ENCODE measurements at places on chromosomes 7 and 10.
A peak's percentile ranks its signal among the peaks of the same experiment; 100 is the strongest.

GRCh38 chr10:86411281-86411841 is 44.8 kb upstream of the GRID1 start:
- DNase-seq, result peak; percentile 81

- DNase-seq, result no peak
Measured at GRCh38 chr10:110307805-110308204, 3.1 kb upstream of the SMNDC1 start.

- no peak for DNase-seq
Measured at GRCh38 chr7:50554431-50555322, 10.5 kb downstream of the DDC start.

DNA sequence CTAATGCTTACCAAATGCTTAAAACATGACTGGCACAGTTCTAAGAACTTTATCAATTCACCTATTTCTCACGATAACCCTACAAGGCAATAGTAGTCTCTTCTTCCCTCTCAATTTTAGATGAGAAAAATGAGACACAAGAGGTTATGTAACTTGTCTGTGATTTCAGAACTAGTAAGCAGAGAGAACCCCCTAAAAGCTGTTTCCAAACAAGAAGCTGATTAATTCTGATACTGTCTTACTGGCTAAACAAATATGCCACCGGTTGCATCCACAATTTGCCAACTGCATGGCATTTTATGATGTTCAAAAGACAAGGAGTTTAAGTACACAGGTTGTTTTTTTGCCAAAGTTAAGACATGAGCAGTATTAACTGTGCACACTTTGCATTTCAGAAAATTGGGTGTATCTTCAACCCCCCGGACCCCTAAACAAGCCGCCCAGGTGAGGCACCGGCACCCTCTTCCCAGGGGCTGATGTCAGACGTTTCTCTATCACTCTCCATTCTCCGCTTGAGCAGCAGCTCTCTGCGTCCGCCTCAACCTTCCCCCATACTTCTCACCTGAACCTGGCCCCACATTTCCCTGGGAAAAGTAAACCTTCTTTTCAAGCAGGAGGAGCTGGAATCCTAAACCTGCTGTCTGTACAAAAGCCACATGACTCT is 21.7 kb downstream of the RSU1 start:
- no peak for DNase-seq

- DNase-seq, result no peak
Measured at GRCh38 chr7:81234896-81235295, 316.0 kb upstream of the SEMA3C start.

DNA sequence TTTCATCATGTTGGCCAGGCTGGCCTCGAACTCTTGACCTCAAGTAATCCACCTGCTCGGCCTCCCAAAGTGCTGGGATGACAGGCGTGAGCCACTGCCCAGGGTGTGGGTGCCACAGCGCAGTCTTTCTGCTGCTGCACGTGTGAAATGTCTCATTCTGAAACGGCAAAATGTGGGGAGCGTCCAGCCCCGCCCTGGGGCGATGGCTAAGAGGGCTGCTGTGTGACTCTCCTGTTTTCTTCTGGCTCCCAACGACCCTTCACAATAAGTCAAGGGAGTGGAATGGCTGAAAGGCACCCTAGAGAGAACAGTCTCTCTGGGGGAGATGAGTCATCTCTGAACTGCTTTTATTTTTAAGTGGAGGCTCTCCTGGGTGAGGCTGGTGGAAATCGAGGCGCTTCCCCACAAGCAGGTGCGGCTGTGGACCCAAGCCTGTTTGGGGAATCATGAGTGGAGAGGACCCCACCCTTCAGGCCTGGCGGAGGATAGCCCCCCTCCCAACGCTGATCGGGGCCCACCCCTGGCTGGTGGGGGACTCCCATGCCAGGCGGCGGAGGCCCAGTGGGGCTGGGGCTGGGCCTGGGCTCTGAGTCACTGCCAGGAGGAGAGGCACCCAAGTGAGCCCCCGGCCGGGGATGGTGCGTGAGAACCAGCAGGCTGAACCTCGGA is 18.0 kb downstream of the ADAP1 start:
- no peak for DNase-seq

DNA sequence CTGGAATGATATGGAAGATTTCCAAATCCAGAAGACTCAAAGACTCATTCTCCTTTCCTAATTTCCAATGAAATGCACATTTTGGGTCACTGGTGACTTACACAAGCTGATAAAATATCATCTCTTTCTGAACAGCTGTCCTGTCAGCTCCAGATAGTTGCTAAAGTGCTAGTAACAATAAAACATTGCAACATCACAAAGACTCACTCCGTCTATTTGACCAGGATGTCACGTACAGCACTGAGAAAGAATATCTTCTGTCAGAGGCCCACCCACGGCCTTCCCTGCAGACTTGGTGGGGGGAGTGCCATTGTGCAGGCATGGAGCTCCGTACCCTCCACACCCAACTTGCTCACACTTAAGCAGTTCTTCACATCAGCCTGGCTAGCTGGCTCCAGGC is 78.9 kb upstream of the EGR2 start:
- no peak for DNase-seq

GRCh38 chr10:96047004-96047649 is 3.7 kb downstream of the CCNJ start:
- no peak for DNase-seq

DNA sequence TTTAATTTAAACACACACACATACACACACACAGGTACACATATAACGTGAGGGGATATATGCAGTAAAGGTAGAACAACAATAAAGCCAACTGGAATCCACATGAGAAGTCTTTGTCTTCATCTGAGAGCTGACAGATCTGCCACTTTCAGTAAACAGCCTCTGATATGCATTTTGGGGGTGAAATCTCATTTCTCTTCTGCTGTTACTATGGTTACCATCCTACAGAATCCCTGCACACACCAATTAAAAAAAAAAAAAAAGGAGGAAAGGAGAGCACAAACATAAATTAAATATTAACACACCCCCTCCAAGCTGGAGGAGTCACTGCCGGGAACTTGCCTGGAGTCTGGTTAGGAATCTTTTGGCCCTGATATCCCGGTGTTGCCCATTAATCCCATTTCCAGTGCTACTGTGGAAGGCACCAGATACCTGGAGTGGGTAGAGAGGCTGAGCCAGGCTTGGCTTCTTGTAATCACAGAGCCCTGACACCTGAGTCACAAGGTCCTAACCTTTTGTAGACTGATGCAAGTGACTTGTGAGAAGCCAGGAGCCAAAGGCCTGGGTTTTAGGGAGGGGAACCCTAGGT is 169.1 kb downstream of the LHFPL3 start:
- DNase-seq, result no peak

DNA sequence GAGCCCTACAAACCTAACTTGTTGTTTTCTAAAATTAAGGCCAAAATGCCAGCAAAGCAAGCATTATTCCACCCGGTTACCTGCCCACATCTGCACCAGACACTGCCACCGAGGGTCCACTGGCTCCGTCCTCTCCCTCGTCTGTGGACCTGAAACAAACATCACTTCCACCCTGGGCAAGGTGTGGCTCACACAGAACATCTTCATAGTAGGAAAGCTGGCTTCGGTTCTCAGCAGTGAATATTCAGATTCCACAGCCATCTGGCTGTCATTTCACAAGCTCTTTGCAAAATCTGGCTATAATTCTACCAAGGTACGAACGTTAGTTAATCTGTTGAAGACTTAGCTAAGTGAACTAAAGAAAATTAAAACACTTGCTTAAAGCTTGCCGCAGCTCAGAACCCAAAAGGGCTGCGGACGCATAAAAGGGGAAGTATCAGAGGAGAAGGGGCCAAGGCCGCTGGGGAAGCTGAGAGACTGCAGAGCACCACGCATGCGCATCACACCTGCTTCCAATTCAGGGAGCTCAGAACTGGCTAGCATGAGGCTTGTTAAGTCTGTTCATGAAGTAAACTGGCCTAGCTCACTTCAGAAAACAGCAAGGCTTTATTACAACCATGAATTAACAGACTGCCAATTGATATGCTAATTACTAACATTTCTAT is 46.1 kb downstream of the PTPRN2 start:
- DNase-seq, result peak; percentile 76

GRCh38 chr7:67423065-67423464 is 426.4 kb downstream of the TYW1 start:
- DNase-seq, result no peak

DNA sequence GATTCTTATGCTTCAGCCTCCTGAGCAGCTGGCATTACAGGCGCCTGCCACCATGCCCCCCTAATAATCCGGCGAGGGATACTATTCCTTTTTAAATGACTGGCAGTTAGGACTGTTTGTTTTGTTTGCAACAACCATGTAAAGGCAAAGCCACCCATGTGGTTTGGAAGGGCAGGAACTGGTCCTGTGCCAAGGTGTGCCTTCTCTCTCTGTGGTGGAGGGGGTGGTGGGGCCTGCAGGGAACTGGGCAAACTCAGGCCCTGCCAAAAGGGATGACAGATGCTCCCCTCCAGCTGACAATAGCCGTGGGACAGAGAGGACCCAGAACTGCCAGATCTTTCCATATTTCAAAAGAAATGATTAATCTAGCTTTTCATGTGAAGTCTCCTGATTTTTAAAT is 23.5 kb upstream of the WAPL start:
- DNase-seq, result no peak

DNA sequence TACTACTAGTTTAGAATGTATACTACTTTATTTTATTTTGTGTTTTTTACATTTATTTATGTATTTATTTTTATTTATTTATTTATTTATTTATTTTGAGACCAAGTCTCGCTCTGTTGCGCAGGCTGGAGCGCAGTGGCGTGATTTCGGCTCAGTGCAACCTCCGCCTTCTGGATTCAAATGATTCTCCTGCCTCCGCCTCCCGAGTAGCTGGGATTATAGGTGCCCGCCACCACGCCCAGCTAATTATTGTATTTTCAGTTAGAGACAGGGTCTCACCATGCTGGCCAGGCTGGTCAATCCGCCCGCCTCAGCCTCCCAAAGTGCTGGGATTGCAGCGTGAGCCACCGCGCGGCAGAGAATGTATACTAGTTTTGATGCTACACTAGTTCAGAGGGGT is 2.0 kb upstream of the PARD3 start:
- DNase-seq, result no peak

DNA sequence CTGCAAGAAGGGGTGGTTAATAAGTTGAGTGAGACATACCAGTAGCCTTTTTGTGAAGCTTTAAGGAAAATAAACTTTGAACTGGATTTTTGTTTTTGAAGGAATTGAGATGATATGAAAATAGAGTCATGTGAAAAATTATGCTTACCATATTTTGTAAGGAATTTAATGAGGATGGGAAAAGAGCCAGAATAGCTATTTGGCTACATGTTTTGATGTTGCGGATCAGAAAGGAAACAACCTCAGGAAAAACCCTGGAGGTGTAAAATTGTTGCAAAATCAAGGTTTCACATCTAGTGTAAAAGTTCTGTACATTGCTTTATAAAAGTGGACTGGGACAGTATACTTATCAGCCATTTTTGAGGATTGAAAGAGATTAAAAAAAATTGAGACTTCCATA is 15.0 kb downstream of the TBC1D12 start:
- DNase-seq, result no peak

GRCh38 chr7:47249361-47249760 is 332.6 kb downstream of the TNS3 start:
- DNase-seq, result no peak

DNA sequence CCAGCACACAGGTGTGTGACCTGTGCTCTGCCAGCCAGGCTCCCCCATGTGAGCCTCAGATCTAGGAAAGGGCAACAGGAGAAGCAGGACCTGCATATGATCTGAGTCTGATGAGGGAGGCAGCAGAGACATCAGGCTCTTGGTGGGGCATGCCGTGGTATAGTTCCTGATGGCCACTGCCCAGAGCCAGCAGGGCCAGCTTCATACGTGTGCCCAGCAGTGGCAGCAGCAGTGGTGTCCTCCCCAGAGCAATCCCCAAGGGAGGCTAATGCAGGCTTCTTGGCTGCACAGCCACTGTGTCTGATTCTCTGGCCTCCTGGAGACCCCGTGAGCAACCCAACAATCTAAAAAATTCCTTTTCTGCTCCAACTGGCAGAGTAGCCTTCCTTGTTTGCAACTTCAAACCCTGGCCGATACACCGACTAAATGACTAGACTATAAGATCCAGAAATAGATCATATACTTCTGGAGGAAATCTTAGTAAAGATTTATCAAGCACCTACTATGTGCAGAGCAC is 230.6 kb upstream of the ZMIZ1 start:
- DNase-seq, result no peak

- no peak for DNase-seq
Measured at GRCh38 chr7:129951226-129952085, 1.3 kb downstream of the UBE2H start.

- DNase-seq, result no peak
Measured at GRCh38 chr7:92834507-92835260, 1.7 kb downstream of the CDK6 start.

GRCh38 chr10:84158550-84158949 is 15.1 kb upstream of the GPR15LG start:
- peak; percentile 11 for DNase-seq

All from inflammatory macrophage (primary cell).